Stimulated activated CD4-positive, alpha-beta T cell treated with anti-CD3 and anti-CD28 coated beads, Interleukin-4, amount 100 ng/mL, for 48 hours (primary cell): ENCODE measurements at places on chromosomes 7 and 10.

DNA sequence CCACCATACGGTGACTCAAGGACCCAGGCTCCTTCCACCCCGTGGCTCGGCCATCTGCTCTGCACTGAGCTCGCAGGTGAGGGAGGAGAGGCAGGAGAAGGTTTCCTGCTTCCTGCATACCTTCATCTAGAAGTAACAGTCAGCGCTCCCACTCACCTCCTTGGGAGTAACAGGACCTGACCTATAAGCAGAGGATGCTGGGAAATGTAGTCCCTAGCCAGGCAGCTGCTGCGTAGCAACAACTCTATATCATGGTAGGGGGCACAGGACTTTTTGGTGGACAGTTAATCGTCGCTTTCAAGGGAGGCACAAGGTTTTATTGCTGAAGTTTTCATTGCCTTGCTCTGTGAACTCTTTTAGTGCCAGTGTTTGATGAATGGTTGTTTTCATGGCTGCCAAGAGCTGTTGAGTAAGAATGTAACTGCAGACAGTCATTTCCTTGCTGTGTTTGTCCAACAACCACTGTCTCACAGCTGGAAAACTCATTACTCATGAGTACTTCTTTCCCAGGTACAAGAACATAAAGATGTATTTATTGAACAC is 10.2 kb upstream of the ZFYVE27 start:
- no peak for DNase-seq

- no peak for DNase-seq
Measured at GRCh38 chr10:97190450-97190849, 4.7 kb upstream of the SLIT1 start.

DNA sequence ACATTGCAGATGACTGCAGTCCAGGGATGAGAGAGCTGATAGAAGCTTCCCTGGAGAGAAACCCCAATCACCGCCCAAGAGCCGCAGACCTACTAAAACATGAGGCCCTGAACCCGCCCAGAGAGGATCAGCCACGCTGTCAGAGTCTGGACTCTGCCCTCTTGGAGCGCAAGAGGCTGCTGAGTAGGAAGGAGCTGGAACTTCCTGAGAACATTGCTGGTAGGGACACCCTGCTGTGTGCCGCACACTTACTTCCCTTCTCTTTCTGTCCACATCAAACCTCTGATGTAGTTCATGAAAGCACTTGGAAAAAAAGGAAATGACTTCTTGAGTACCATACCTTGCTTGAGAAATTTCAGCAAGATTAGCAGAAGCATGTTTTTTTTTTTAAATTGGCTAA is 25.3 kb downstream of the MAP3K8 start:
- no peak for DNase-seq

GRCh38 chr10:129033340-129033739 is 433.7 kb upstream of the MGMT start:
- no peak for DNase-seq

- DNase-seq = no peak
Measured at GRCh38 chr10:71241114-71241829, 28.9 kb downstream of the UNC5B start.

- no peak for DNase-seq
Measured at GRCh38 chr7:47962262-47962661, 14.0 kb upstream of the PKD1L1 start.

DNA sequence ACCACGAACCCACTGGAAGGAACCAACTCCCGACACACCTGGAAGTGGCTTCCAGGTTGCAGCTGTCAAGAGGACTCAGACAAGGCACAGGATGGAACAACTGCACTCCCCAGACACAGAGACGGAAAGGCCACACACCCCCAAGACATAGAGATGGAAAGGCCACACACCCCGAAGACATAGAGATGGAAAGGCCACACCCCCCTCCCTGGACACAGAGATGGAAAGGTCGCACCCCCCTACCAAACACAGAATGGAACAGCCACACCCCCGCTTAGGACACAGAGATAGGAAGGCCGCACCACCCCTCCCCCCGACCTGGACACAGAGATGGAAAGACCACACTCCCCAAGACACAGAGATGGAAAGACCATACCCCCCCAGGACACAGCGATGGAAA is 7.6 kb downstream of the ZNF511 start:
- no peak for DNase-seq

DNA sequence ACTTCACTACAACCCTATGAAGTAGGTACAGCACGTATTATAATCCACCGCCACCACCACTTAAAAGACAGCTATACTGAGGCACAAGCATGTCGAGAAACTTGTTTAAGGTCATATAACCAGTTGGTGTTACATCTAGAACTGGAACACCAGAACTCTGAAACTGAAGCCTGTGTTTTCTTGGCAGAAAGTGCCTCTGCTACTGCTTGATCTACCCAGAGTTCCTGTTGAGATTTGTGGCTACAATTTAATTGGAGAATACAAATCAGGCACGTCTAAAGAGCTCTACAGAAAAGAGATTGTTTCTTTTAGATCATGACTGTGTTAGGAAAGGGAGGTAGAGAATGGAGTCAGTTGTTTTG is 4.3 kb upstream of the ADD3 start:
- DNase-seq = no peak

GRCh38 chr7:132455378-132455777 is 120.9 kb downstream of the PLXNA4 start:
- no peak for DNase-seq

DNA sequence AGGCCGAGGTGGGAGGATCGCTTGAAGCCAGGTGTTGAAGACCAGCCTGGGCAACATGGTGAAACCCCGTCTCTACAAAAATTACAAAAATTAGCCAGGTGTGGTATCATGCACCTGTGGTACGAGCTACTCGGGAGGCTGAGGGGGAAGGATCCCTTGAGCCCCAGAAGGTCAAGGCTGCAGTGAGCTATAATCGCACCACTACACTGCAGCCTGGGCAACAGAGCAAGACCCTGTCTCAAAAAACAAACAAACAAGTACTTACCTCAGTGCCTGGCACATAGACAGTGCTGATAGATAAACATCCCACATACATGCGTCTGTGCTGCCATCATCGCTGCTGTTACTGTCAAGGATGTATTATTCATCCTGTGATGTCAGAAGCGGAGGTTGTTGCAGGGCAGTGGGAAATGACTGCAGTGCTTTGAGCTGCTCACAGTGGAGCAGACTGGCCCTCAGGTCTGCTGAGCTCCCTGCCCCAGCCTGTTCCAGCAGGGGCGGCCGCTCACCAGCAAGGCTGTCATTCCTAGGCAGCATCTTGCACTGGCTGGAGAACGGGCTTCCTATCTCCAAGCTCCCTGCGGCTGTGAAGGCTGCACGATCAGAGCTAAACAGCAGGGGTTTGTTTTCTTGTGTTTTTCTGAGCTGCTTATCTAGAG is 18.6 kb downstream of the FOXK1 start:
- DNase-seq = no peak

DNA sequence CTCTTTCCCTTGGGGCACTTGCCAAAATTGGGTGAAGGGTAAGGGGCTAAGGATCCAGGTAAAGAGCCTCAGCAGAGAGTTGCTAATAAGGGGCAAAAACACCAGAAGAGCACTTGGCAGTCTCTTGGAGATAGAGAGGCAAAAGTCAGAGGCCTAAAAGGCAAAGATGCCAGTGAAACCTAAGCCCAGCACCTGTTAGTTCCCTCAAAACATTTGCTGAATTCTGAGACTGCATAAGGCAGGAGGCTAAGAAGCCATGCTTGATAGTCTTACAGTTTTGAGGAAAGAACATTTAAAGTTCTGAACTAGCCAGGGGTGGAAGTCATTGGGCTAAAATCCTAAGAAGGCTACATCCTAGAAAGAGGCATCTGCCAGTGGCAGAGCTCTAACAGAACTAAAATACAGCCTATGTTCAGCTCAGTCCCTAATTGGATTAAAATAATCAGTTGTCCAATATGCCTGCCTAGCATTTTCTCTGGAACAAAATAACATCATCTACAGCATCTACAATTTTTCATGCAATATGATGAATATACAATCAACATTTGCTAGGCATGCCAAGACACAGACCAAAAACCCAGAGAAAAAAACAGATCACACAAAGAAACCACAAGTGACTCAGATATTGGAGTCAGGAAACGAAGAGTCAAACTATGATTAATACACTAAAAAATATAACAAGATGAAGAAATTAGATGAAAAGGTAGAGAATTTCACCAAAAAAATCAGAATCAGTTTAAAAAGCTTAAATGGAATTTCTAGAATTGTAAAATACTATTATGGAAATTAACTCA is 7.7 kb downstream of the HTR7 start:
- DNase-seq = no peak
